Upper lobe of right lung (tissue), 1 donor: ENCODE measurements at places on chromosomes 4 and X. TPM values are rescaled to one million over a fixed set of nuclear protein-coding genes. Genes with fewer than 3 reads are reported as not detected.

- H3K4me3 ChIP-seq: no peak overlapping the region
- H3K36me3 ChIP-seq: no peaks in the 10 kb centered on the region
- DNase-seq: no peak
- H3K4me1 ChIP-seq: no peaks in the 10 kb centered on the region
- no peak overlapping the region for H3K27ac ChIP-seq
- H3K27me3 ChIP-seq: no peaks in the 10 kb centered on the region
Measured at GRCh38 chr4:75714011-75714410, 10.4 kb upstream of the USO1 start.

- H3K27me3 ChIP-seq: no peaks in the 10 kb centered on the region
- no peak overlapping the region for H3K27ac ChIP-seq
- H3K4me1 ChIP-seq: peaks cover 11% of the 10 kb centered on the region
- H3K36me3 ChIP-seq: no peaks in the 10 kb centered on the region
- DNase-seq: no peak
Measured at GRCh38 chr4:123884922-123885321, 488.3 kb downstream of the SPRY1 start.

GRCh38 chrX:151753313-151754046, 18.9 kb downstream of the CNGA2 start:
- no peaks in the 10 kb centered on the region for H3K27me3 ChIP-seq
- H3K27ac ChIP-seq: no peak overlapping the region

Gene MRFAP1L1
- total RNA-seq: 46.6 TPM

DNA sequence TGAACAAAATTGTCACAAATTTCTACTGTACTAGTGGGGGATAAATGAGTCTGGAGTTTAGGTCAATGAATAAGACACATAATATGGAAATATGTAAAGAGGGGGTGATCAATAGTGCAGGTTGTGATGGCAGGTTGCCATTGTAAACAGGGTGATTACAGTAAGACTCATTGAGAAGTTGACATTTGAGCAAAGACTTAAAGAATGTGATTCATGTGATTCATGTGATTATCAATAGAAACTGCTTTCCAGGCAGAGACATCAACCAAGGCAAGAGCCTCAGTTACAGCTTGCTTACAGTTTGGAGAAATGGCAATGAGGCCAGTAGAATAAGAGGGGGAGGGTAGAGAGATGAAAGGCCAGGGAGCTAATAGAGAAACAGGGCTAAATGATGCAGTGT, 45.8 kb upstream of the GIMD1 start:
- H3K4me3 ChIP-seq: no peak overlapping the region
- peaks cover under 1% of the 10 kb centered on the region for H3K27me3 ChIP-seq
- no peaks in the 10 kb centered on the region for H3K4me1 ChIP-seq
- H3K27ac ChIP-seq: no peak overlapping the region
- H3K36me3 ChIP-seq: no peaks in the 10 kb centered on the region
- no peak for DNase-seq

Gene NHSL2
- total RNA-seq: 17.3 TPM

Gene SPANXC
- not detected for total RNA-seq

Gene HSFX3
- total RNA-seq: not detected

- H3K4me1 ChIP-seq: no peaks in the 10 kb centered on the region
- DNase-seq: peak; percentile 48
- no peak overlapping the region for H3K4me3 ChIP-seq
- H3K27me3 ChIP-seq: no peaks in the 10 kb centered on the region
Measured at GRCh38 chr4:2731907-2732317, 24.2 kb downstream of the TNIP2 start.
